ENCODE measurements at places on chromosomes 16 and 17. TPM values are rescaled to one million over a fixed set of nuclear protein-coding genes. Genes with fewer than 3 reads are reported as not detected.

- no peak for DNase-seq
Measured at GRCh38 chr17:34173241-34173640, 81.8 kb upstream of the CCL2 start.

GRCh38 chr17:2593821-2594721, 617 bp downstream of the PAFAH1B1 start:
- DNase-seq = peak; percentile 92

DNA sequence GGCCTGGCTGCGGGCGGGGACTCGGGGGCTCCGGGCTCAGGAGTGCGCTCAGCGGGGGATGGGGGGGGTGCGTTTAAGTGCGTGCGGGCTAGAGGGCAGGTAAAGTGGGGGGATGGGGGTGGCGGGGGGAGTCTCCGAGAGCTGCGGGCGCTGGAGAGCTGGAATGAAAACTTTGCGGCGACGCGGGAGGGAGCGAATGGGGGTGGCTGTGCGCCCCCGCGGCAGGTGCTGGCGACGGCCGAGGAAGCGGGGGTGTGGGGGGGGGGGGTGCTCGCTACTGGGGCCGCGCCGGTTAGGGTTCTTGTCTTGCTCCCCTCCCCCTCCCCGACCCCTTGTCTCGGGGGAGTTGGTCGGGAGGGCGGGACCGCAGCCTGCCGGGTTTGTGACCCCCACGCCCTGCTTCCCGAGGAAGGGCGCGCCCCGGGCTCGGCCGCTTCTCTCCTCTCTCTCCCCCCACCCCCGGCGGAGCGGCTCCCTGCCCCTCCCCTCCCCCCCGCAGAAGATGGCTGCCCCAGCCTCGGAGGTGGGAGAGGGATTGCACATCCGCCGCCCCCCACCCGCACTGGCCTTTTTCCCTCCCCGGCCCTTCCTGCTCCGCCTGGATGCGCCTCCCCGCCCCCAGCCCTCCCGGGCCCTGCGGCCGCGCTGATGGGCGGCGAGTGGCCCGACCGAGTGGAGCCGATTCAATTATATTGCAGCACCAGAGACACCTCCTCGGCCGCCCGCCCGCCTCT, 649 bp downstream of the GSE1 start:
- DNase-seq = peak; percentile 63

- DNase-seq = no peak
Measured at GRCh38 chr17:31574458-31574857, 183.0 kb downstream of the RAB11FIP4 start.

GRCh38 chr17:40622509-40622928, 25.1 kb downstream of the SMARCE1 start:
- no peak for DNase-seq

DNA sequence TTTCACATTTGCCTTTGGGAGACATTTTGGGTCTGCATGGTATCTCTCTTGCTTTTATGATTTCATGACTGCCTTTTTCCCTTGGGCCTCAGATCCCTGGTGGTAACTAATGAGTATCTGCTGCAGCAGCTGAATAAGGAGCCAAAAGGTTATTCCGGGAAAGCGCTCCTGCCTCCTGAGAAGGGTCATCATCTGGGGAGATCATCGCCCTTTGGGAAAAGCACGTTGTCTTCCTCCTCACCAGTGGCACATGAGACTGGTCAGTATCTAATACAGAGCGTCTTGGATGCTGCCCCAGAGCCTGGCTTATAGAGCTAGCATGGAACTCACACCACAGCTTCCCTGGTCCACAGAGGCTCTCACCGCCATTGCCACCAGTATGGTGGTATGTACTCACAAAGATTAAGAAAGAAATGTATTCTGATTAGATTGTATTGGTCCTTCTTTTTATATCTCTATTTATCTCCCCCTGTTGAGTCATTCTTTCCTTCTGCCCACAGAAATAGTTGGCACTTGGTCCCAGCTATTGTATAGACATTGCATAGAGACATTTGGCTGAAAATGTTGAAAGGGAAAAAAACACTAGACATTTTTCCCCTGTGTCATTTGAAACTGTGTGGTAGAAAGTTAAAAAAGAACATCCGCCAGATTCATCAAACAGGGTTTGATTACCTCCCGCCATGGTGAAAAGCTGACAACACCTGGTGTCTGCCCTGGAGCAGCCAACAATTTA, 8.4 kb downstream of the TPPP3 start:
- DNase-seq = peak; percentile 7

DNA sequence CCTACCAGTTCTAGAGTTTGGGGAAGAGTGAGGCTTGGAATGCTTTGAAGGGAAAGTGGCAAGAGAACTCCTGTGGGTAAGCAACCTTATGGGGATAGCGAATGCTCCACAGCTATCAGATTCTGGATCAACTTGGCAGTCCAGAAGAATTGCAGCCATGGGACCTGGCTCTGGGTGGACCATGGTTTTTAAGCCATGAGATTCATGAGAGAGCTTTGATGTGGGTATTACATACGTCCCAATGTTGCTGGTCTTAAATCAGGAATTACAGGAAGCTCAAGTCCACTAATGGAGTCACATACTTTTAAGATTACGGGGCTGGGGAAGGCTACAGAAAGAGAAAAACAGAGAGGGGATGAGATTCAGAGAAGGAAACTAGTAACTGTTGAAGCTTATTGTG, 142.5 kb upstream of the ELAC2 start:
- no peak for DNase-seq

DNA sequence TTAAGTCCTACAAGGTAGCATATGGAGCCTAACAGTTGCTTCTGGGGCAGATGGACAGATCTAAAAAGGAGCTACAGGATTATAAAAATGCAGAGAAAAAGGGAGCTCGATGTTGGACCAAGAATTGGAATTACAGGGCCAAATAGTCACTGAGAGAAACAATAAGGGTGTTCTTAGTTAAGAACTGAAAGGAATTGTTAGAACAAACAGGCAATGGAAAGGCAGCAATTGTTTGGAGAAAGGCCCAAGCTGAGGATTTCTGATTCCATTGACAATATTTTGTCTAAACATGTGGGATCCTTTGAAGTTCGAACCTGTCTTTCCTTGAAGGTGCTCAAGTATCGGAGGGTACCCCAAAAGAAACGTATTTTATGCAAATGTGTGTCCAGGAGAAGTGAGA, 513.6 kb upstream of the CDH8 start:
- DNase-seq = no peak

- DNase-seq = peak; percentile 41
Measured at GRCh38 chr17:64073771-64074703, 53.6 kb upstream of the ICAM2 start.

GRCh38 chr17:4949321-4950074, 1.2 kb upstream of the PFN1 start:
- DNase-seq = peak; percentile 86

GRCh38 chr17:31495022-31495885, 103.8 kb downstream of the RAB11FIP4 start:
- no peak for DNase-seq

DNA sequence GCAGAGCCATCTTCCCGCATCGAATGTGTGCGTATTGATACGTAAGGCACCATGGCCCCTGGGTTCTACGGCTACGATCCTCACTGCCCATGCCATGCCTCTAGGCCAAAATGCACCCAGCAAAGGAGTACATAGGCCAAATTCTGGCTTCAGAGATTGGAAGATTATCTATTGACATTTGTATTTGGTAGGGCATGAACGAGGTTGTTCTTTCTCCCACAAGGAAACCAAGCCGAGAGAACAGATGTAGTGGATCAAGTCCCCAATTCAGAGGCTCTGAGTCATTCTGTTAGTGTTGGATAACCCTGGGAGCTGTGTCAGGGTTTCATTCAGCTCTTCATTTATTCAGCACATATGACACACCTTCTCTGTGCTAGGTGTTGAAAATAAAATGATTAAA, 36.5 kb downstream of the HOXB1 start:
- DNase-seq = no peak

- no peak for DNase-seq
Measured at GRCh38 chr17:61481421-61481820, 29.2 kb downstream of the TBX4 start.

- DNase-seq = peak; percentile 63
Measured at GRCh38 chr17:82551779-82552457, 32.4 kb downstream of the FOXK2 start.

- peak; percentile 30 for DNase-seq
Measured at GRCh38 chr16:22070361-22071330, 21.7 kb upstream of the VWA3A start.

DNA sequence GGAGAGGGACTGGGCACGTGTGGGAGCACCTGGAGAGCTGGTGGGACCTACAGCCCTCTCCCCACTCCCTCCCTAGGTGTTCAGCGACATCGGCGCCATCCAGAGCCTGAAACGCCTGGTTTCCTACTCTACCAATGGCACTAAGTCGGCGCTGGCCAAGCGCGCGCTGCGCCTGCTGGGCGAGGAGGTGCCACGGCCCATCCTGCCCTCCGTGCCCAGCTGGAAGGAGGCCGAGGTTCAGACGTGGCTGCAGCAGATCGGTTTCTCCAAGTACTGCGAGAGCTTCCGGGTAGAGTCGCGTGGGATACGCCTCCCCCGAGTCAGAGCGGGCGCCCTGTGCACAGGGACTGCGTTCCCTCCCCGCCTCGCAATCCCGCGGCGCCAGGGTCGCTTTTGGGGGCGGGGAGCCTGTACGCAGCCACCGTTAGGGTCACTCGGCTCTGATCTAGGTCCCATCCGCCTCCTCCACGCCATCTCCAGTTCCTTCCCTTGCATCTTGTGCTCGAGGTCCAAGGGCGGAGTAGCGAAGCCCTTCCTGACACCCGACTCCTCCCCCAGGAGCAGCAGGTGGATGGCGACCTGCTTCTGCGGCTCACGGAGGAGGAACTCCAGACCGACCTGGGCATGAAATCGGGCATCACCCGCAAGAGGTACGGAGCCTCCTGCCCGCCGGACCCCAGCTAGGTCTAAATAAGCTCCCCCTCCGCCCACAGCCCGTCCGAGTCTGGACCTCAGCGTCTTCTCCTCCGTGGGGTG, 13.0 kb downstream of the SARM1 start:
- DNase-seq = no peak

- DNase-seq = no peak
Measured at GRCh38 chr17:41301204-41301790, 1.4 kb downstream of the KRTAP29-1 start.

- peak; percentile 70 for DNase-seq
Measured at GRCh38 chr17:81400154-81400977, 5.1 kb downstream of the BAHCC1 start.

DNA sequence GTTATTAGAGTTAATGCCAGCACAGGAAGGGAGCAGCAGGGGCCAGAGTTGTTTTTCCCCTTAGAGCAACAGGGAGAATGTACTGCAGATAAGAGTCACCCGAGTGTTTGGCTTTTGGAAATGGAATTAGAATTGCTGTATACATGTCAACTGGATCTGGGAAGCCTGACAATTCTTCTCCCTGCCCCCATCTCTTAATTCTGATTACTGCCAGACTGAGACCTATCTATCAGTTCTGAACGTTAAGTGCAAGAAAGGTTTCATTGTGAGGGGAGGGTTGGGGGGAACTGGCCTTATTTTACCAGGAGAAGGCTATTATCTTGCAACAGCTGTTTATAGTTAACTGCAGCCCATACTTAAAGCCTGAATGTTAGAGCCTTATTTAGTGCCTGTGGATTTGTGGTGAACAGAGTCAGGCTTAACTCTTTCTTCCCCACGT, 424.5 kb upstream of the CDH11 start:
- DNase-seq = peak; percentile 85

DNA sequence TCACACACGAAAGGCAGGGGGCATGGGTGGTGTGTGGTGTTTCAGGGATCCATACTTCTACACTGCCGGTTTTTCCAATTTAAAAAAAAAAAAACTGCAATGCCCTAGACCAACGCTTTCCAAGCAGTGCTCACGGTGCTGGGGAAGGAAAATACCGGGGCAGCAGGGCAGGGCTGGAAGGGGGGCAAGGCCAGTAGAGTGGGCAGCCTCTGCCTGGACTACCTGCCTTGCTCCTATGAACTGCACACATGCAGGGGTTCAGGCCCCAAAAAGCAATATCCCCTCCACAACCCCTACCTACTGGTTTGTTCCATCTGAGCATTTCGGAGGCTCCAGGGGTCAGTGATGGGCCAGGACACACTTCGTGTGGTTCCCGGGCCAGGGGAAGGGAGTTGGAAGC, 29.4 kb downstream of the RPH3AL start:
- DNase-seq = no peak

- no peak for DNase-seq
Measured at GRCh38 chr16:50981951-50982350, 169.1 kb downstream of the SALL1 start.

- DNase-seq = no peak
Measured at GRCh38 chr17:57493171-57493570, 236.8 kb downstream of the MSI2 start.

DNA sequence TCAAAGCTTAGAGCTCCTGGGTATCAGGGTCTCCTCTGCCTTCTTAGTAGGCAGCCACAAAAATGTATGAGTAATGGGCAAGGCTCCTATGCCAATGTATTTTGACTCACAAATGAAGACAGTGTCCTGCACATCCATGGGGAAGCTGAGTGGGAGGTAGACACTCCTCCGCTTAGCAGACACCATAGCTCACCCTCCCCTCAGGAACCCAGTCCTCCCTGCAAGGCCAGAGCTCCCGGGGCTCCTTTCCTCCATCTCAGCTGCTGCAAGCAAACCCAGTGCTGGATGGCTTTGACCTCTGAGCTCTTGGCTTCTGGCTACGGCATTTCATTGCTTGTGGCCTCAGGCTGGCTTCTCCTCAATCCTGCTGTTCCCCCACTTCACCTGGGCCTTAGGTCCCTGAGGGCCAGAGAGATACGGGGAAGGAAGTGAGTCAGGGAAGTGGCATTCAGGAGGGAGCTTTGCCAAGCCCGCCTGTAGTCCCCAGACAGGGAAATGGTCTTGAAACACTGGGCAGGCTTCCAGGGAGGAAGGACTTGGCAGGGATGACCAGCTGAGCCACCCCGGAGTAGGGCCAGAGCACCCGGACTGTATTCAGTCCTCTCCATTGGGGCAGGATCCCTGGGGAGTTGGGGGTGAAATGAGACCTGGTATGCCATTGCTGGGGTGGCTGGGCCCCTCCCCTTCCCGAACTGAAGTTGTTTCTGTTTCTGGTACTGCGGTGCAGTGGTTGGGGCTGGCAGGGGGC, 4.5 kb downstream of the ABCC3 start:
- peak; percentile 79 for DNase-seq

- DNase-seq = peak; percentile 92
Measured at GRCh38 chr17:32111141-32111771, 31.0 kb upstream of the RHOT1 start.

- DNase-seq = no peak
Measured at GRCh38 chr17:8740486-8740885, 4.2 kb downstream of the CCDC42 start.

Gene CTRB1
- total RNA-seq = 0.75 TPM

Gene EVI2B
- total RNA-seq = 0.66 TPM

Gene MILR1
- 7.0 TPM for total RNA-seq

Gene AATK
- total RNA-seq = 6.3 TPM

Gene TEKT1
- not detected for total RNA-seq

Gene NTN3
- total RNA-seq = 3.4 TPM

Gene KRT33A
- not detected for total RNA-seq

Gene SLC12A3
- 0.04 TPM for total RNA-seq

Gene TBC1D3I
- total RNA-seq = 0.09 TPM

Gene ACAP1
- total RNA-seq = 12.1 TPM

Gene NKD1
- 4.2 TPM for total RNA-seq

Gene CACNG4
- 2.3 TPM for total RNA-seq

Gene SLC2A4
- 21.3 TPM for total RNA-seq

Gene GPR139
- total RNA-seq = not detected

Gene ADAD2
- 0.40 TPM for total RNA-seq

Data from muscle of leg (tissue), 16 donors.